Thyroid gland (tissue), 4 donors: ENCODE measurements at places on chromosomes 6 and 20.

GRCh38 chr6:53162606-53163005, 14.0 kb upstream of the GCM1 start:
- no peak for DNase-seq

GRCh38 chr6:56497240-56497639, 145.4 kb downstream of the DST start:
- DNase-seq, result no peak

- no peak for DNase-seq
Observed at GRCh38 chr6:4885341-4885933, 109.2 kb downstream of the CDYL start.

DNA sequence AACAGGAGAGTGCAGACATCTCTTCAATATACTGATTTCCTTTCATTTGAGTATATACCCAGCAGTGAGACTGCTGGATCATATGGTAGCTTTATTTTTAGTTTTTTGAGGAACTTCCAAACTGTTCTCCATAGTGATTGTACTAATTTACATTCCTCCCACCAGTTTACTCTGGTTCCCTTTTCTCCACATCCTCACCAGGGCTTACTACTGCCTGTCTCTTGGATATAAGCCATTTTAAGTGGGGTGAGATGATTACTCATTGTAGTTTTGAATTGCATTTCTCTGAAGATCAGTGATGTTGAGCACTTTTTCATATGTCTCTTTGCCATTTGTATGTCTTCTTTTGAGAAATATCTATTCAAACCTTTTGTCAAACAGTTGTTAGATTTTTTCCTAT, 64.9 kb upstream of the HMGCLL1 start:
- DNase-seq, result no peak

GRCh38 chr20:17273717-17274116, 46.9 kb downstream of the PCSK2 start:
- no peak for DNase-seq

DNA sequence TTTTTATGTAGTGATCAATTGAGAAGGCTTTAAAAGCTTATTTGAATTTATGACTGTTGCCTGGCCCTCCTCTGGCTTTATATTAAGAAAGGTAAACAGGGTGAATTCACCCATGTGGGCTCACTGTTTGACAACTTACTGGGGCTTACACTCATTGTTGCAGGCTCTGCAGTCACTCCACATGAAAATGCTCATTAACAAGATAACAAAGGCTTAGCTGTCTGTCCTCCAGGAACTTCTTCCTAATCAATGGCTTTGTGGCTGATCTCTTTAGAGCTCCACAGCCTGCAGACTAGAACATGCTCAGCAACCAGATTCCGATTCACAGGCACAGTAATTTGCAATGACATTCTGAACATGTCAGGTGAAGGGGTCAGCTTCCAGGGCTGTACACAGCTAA, 323.2 kb upstream of the MAN1A1 start:
- no peak for DNase-seq

GRCh38 chr6:47633141-47633540, 65.2 kb upstream of the ADGRF4 start:
- DNase-seq, result no peak

GRCh38 chr6:124757560-124757959, 204.7 kb upstream of the RNF217 start:
- DNase-seq, result no peak

- DNase-seq, result no peak
Observed at GRCh38 chr20:64114356-64114971, 7.1 kb upstream of the NPBWR2 start.

GRCh38 chr20:46157076-46157592, 39.0 kb downstream of the CD40 start:
- DNase-seq, result no peak

DNA sequence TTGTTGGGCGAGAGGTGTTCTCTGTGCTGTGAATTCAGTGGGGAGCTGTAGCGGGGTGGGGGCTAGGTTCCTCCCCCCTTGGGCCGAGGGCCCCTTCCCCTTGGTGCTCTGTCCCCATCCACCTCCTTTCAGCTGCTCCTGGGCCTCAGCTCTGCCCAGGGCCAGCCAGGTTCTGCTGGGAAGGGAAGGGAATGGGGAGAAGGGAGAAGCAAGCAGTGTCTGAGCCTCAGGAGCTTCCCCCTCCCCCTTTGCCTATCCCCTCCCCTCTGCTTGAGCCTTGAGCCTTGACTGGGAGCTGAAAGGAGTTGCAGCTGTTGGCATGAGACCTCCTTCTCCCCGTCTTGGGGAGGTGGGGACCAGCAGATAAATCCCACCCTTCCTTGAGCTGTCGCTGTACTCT, 576 bp upstream of the RRP36 start:
- DNase-seq, result no peak

GRCh38 chr6:163944897-163945296, 530.4 kb downstream of the QKI start:
- DNase-seq, result peak; percentile 36

DNA sequence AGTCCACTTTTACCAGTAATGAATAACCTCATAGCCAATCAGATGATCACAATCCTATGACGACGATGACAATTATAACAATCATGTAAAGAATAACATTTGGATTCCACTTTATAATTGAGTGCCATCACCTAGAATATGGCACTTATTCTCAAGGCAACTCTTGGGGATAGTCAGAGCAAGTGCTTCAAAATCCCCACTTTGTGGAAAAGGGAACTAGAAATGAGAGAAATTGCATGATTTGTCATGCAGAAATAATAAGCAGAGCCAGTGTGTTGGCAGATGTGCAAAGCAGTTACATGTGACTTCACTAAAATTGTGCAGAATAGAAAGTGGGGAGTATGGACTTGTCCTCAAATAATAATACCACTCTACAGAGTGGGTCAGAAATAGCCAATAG, 41.3 kb downstream of the FRK start:
- no peak for DNase-seq

DNA sequence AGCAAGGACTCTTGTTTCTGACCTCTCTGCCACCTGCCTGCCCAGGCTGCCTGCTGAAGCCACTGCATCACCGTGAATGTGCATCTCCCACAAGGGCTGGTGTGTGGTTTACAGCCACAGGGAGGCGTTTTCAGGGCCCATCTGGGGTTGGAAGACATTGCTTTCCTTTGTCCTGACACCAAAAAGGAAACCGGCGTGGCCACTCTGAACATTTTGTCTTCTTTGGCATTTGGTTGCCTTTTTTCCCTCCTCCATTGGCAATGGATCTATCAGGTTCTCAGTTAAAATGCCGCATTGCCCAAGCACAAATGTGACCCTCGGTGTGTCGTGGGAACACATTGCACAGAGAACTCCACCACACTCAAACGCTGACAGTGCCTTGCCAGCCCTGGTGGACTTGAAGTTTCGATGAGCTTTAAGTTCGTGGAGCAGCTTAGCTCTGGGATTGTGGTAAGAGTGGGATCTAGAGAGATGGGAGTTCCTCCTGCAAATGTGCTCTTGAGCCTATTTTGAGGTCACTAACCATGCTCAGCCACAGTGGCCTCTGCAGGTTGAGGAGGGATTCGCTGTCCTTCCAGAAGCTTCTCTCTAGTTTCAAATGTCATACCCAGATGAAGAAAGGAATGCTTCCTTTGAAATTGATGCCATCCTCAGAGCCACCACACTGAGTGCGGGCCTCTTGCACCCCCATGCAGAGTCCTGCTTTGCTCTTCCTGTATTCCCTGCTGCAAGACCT, 14.8 kb upstream of the PCK1 start:
- no peak for DNase-seq

DNA sequence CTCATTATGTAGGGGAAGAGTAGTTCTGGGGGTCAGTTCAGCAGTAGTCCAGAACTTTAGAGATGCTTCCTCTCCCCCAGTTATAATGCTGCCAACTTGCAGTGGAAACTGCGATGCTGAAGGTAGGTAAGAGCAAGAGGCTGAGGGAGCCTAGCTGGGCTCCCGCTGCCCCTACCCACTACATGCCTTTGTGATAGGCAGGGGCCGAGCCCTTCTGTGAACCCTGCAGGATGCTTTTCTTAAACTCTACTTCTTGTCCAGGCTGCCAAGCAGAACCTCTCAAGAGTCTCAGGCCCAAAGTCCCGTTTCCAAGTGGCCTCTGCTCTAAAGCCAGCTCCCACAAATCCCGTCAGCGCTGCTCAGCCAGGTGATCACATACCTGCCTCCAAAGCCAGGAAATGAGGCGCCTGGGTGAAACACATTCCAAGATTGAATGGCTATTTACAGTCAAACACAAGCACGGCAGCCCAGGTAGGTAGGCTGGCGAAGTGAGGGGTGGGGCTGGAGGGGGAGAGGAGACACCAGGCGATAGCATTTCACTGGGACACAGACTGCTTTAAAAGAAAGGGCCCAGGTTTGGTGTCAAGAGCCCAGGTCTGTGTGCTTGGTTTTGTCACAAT, 150.7 kb downstream of the CD24 start:
- DNase-seq, result peak; percentile 98

DNA sequence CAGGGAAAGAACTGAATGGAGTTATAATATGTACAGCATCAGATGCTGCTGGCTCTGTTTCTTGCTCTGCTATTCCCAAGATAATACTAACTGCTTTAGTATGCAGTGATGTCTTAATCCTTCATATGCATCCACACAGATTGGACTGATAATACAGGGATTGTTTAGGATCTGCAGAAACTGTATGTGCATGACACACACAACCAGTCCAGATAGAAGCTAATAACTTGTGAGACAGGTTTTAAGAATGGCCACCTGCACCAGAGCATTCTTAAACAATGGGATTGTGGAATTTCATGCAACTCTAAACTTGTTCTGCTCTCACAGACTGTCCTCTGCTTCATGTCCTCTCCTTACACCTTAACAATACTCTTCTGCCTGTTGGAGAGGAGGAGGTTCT, 90.9 kb downstream of the SPTLC3 start:
- DNase-seq, result no peak

DNA sequence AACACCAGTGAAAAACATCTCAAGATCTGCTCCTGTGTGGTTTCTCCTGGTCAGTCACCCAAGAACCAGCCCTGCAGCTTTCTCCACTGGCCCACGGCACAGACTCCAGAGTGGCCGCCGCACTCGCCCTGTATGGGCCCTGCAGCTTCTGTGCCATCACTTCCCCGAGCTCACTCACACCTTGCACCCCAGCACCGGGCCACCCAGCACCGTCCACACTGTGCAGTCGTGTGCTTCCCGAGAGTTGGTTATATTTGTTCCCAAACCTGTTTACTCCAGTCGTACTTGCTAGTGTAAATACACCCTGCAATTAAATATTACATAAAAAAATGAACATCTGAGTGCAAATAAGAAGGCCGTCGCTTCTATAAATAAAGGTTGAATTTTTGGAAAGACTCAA, 341.7 kb downstream of the CDH26 start:
- DNase-seq, result no peak

DNA sequence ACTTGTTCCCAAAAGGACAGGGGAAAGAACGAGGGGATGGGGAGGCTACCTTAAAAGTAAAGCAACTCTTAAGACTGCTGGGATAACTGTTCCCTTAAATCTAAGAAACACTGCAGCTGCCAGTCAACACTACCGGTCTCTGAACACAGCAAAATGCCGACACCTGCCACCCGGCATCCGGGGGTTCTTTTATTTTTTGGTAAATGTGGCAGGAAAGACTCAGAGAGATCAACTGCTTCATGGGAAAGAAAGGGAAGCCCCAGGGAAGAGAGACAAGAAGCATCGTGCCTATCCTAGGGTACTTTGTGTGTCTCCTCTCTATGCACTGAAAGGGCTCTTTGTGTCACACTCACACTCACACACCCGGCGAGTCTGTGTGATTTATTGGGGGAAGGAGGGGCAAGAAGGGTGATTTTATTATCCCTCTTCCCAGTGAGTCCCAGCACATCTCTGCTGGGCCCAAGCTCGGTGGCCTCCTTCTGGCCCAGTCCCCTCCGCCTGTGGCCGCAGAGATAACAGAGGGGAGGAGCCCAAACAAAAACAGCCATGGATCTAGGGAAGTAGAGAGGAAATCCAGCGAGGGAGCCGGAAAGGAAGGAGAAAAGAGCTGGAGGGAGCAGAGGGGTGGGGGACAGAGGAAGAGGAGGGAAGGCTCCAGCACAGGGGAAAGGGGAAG, 1.4 kb downstream of the FYN start:
- peak; percentile 32 for DNase-seq

DNA sequence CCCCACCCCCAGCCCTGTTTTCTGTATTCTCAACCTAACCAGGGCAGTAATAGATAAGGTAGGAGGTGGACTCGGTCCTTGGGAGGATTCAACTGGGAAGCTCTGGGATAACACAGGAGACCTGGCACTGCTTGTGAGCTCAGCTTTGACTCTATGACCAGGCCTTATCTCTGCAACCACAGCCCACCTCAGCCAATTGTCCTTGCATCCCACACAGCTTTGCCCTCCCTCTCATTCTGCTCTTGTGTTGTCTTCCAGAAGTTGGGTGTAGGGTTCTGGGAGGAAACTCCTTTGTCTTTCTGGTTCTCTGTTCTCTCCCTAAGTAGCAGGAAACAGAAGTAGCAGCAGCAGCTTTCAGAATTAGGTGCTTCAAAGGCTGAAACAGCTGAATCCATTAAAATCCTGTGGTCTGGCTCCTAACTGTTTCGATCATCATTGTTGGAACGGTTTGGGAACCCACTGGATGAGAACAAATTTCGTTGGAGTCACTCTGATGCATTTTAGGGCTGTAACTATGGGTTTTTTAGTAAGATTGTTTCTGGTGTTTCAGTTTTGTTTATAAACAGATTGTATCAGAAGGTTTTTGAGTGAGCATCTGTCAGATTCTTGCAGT, 32.4 kb upstream of the SNX9 start:
- DNase-seq, result no peak

DNA sequence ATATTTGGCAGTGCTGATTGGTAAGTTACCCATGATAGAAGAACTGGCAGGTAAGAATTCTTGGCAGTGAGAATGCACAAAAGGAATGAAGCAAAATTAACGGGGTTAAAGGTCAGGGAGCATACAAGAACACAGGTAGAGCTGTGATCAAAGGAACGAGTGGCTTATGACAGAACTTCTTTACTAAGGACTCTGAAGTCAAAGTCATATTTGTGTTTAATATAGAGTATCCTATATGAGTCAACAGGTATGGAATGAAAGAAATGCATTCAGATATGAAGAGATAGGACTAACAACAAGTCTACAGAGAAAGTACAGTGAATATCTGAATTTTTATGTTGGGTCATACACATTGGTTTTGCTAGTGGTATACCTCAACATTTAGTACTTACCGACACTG, 209.0 kb upstream of the CITED2 start:
- DNase-seq, result no peak
